T-helper 1 cell (primary cell): ENCODE measurements at places on chromosomes 13 and 19.

GRCh38 chr19:16886305-16886880, 2.4 kb upstream of the F2RL3 start:
- DNase-seq = no peak

DNA sequence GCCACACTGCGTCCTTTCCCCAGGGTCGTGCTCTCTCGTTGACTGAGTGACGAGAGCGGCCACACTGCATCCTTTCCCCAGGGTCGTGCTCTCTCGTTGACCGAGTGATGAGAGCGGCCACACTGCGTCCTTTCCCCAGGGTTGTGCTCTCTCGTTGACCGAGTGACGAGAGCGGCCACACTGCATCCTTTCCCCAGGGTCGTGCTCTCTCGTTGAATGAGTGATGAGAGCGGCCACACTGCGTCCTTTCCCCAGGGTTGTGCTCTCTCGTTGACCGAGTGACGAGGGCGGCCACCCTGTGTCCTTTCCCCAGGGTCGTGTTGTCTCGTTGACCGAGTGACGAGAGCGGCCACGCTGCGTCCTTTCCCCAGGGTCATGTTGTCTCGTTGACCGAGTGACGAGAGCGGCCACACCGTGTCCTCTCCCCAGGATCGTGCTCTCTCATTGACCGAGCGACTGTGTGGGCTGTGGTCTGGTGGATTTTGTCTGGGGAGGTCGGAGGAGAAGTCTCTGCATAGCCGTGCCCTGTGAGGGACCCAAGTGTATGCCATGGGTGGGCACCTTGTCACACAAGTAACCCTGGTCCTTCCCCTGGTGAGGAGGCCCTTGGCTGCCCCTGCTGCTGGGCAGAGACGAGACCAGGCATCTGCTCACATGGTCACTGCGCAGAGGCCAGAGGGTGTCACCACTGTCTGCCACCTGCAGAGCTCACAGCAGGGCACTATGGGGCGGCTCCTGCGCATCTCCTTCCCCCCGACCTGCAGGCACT, 107.7 kb downstream of the KDM4B start:
- no peak for DNase-seq

DNA sequence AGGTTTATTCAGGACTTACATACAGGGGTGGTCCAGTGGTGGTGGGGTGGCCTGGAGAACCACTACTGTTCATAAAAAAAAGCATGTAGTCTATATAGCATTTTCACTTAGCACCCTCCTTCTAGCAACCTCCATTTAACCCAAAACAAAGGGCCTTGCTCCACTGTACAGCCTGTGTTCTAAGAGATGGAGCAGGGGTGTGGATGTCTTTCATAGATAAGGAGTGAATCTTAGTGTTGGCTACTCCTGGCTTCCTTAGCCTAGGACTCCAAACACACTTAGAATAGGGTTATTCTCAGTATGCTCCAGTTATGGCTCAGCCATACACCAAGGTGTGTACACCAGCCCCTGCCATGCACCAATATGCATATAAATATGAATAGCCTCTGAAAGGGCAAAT, 95.2 kb downstream of the ELF1 start:
- DNase-seq = no peak

- no peak for DNase-seq
Observed at GRCh38 chr13:61935710-61936109, 520.1 kb upstream of the PCDH20 start.

DNA sequence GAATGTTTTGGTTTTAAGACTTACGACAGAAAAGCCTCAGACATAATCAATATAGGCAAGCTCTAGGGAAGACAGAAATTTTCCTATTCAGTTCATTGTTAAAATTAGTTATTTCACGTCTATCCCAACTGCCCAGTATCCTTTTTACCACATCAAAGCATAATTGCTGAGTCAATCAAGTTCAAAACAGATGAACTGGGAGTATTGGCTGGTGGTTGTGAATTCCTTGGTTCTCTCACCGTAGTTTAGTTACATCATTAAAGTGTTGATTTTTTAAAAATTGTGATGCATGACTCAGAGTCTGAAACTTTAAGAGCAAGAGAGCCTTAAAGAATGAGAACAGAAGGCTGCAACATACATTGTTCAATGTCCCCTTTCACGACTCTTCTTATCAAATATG, 143.3 kb upstream of the FREM2 start:
- DNase-seq = no peak

DNA sequence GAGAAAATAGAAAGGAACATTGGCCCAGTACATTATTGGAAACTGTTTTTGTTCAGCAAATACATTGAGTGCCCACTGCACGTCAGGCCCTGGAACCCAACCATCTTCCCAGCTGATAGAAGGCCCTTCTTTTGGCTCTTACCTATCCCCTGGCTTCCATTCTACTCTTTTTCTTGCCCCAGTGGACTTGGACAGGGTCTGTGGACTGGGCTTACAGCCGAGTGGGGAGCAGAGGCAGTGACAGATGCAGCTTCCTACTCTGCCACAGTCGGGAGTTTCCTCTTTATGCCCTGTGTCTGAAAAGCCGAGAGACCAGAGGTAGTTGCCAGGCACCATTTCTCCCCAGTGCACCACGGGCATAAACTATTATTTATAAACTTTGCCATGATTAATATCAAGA, 70.4 kb downstream of the ARHGAP35 start:
- DNase-seq = no peak

GRCh38 chr19:54029930-54030490, 33.7 kb downstream of the VSTM1 start:
- peak; percentile 27 for DNase-seq

DNA sequence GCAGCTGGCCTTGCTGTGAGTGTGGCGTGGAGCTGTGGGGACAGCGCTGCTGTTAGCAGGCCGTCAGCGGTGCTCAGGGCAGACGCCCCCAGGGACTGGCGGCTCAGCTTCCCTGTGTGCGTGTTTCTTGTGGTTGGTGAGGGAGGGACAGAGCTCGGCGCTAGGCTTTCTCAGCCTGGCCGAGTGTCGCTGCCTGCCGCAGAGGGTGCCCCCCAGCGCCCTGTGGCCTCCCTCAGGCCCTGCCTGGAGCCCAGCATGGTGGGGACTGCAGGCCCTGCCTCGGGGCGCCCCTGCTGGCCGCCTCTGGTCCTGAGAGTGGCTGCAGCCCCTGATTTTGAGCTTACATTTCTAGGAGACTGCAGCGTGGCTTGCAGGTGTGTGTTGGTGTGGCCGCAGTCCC, 35.5 kb downstream of the DOT1L start:
- DNase-seq = no peak

DNA sequence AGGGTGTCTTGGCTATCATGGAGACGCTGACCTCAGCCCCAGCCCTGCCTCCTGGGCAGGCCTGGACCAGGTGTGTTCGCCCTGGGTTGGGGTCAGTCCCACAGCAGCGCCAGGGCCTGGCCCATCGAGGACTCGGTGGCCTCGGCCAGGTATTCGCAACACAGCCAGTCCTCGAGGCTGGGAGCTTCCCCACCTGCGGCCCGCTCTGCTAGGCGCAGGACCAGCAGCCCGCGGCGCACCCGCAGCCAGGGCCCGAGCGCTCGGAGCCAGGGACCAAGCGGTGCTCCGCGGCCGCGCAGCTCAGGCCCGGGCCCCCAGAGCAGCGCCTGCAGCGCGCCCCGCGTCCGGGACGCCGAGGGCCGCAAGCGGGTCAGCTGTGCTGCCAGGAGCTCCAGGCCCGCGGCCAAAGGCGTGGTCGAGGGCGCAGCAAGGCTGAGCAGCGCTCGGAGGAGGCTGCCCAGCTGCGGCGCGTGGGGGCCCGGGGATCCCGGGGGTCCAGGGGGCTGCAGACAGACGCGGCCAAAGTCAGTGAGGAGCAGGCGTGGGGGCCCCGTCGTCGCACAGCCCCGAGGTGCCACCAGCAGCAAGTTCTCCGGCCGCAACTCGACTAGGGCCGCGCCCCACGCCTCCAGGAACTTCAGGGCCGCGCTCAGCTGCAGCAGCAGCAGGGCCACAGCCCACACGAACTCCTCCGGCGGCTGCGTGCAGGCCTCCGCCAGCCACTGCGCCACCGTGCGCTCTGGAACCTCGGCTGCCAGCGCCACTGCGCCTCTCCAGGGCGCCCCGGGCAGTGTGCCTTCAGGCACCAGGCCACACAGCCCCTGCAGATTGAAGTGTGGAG, 6.2 kb downstream of the PEAK3 start:
- DNase-seq = no peak

GRCh38 chr13:113192279-113192678, 16.2 kb downstream of the PCID2 start:
- no peak for DNase-seq

DNA sequence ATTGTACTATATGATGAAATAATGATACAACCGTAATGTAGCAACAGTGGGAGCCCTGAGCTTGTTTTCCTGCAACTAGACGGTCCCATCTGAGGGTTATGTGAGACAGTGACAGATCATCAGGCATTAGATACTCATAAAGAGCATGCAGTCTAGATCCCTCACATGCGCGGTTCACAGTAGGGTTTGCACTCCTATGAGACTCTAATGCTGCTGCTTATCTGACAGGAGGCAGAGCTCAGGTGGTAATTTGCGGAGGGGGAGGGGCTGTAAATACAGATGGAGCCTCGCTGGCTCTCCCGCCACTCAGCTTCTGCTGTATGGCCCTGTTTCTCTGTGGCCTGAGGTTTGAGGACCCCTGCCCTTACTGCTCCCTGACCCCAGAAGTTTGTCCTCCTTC, 13.7 kb downstream of the EPHX3 start:
- DNase-seq = no peak
